Effector CD8-positive, alpha-beta T cell (primary cell): ENCODE measurements at places on chromosomes 7 and 10.

GRCh38 chr10:80720549-80720948 lies 182.8 kb downstream of the SH2D4B start:
- DNase-seq: no peak

- no peak for DNase-seq
Observed at GRCh38 chr7:93737953-93738352, 152.6 kb downstream of the TFPI2 start.

DNA sequence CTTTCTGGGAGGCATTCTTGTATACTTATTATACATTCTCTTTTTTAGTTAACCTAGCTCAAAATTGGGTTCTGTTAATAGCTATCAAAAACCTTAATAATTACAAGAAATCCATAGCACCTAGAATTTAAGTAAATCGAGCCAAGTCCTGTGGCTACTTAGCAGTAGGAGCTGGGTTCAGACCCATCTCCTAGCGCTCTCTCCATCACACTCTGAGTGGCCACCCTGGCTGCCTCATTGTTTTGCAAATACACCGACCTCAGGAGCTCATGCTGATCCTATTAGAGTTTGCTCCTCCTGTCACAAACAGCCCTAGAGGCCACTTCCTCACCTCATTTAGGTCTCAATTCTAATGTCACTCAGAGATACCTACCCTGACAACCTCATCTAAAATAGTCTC lies 46.2 kb upstream of the OSBPL3 start:
- no peak for DNase-seq

DNA sequence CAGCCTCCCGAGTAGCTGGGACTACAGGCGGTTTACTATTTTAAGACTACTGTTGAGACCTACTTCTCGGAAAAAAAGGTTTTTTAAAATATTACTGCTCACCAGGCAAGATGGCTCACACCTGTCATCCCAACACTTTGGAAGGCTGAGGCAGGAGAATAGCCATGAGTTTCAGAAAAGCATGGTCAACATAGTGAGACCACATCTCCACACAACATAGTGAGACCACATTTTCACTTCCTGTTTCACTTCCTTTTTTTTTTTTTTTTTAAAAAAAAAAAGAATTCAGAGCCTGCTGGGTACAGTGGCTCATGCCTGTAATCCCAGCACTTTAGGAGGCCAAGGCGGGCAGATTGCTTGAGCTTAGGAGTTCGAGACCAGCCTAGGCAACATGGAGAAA lies 46.5 kb downstream of the SVOPL start:
- no peak for DNase-seq

DNA sequence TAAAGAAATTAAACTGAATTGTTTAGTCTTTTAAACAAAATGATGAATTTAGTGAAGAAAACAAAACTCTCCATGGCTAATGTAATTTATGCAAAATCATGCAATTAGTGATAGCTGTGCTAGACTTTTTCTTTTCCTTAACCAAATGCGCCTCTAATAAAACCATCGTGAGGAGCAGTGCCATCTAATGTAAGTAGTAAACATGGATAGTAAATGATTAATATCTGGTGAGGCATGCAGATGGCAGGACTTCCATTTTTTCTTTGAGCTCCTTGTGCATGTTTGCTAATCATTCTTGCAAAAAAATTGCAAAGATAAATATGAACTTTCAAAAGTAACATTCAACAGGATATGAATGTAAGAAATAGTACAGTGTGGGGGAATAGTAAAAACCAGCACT lies 2.3 kb downstream of the INSYN2A start:
- DNase-seq: no peak

DNA sequence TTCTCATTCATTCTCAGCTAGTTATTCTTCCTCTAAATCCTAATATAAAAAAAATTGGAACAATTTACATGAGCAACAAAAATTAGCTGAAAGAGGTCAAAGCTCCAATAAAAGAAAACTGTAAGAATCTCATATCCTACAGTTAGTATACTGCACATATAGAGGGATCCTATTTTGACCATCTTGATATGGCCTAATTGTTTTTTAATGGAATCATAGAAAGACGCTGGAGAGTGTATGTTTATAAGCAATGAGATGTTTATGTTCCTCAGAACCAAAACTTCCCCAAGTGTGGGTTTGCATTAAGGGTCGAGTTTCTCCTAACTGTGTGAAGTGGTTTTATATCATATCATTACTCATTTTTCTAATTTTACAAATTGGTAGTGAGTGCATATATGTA lies 102.5 kb downstream of the VIM start:
- DNase-seq: no peak

GRCh38 chr10:119919271-119919670 lies 26.7 kb downstream of the SEC23IP start:
- DNase-seq: no peak

DNA sequence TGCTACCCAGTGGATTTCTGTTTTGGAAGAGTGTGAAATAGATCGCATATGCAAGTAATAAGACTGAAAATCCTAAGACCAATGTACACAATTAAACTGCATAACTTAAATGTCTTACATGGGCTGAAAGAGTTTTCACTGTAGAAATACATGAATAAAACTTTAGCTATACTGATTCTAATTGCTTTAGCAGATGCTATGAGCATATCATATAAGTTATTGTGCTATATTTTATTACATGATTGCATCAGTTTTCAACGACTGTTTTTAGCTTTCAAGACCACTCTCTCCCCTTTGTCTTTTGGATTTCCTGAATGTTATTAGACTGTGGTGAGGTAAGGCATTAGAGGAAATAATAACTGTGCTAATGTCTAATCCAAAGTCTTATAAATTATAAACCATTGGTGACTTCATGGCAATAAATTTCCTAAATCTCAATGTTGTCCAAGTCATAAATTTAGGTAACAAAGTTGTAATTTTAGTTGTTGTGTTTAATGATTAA lies 124.5 kb downstream of the SEMA3A start:
- DNase-seq: no peak

DNA sequence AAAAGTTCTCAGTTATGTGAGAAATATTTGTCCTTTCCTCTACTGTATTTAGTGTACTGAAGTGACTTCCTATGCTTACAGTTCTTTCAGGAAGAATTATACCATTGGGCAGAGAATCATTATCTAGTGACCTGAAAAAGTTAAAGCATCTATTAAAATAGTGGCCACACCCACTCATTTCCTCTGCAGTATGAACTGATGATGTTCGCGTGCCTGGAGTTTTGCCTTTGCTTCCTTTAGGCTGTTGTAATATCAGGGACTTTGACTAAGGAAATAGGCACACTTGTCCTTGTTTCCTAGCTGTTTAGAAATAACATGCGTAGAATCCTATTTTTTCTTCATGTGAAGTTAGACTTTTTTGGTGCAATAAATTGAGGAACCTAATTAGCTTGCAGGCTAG lies 100.7 kb downstream of the ZMYND11 start:
- DNase-seq: no peak

DNA sequence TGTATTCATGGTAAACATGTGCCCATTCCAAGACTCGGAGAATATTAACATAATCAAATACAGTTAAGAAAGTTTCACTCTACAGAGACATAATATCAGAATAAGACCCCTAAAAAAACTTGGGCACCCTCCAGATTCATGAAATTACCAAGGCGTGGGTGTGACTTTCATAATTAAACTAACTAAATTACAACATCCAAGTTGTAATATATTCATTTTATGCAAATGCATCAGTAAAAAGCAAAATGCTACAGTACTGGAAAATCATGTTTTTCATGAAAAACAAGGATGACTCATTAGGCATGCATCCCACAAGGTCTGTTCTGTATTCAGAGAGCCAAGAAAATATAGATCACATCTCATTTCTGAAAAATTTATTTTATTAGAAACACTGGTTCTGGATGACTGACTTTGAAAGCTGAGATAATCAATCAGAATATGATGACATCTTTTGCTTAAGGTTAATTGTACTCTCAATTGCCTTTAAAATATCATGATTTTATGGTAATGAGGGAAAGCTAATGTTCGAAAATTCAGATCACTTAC lies 248.8 kb upstream of the SMIM30 start:
- DNase-seq: no peak

DNA sequence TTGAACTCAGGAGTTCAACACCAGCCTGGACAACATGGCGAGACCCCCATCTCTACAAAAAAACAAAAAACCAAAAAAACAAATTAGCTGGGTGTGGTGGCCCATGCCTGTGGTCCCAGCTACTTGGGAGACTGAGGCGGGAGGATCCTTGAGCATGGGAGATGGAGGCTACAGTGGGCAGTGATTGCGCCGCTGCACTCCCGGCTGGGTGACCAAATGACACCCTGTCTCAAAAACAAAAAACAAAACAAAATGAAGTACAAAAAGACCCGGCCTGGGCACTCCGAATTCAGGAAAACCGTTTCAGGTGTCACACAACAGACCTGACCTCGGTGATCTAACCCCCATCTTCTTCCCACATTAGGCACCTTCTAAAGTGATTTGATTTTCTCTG lies 65.5 kb downstream of the INSIG1 start:
- no peak for DNase-seq

GRCh38 chr10:9222917-9223316 lies 1168.4 kb downstream of the GATA3 start:
- DNase-seq: no peak

DNA sequence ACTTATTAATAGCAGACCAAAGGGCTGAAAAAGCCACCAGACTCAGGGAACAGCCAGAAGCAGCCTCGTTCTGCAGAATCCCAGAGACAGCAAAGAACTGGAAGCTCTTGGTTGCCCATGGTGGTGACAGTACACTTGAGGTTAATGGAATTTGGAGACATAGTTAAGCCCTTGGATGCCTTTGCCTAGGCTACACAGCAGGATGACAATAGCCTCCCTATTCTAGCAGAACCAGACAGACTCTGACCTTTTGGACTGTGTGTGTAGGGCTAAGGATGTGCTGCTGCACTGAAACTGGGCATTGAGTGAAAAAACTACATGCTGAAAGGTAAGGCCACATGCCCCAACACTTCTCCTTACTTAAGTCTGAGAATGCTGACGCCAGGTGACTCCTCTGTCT lies 22.7 kb downstream of the OTUD1 start:
- no peak for DNase-seq
